ENCODE measurements at places on chromosomes 13 and 19. TPM values are rescaled to one million over a fixed set of nuclear protein-coding genes. Genes with fewer than 3 reads are reported as not detected.

DNA sequence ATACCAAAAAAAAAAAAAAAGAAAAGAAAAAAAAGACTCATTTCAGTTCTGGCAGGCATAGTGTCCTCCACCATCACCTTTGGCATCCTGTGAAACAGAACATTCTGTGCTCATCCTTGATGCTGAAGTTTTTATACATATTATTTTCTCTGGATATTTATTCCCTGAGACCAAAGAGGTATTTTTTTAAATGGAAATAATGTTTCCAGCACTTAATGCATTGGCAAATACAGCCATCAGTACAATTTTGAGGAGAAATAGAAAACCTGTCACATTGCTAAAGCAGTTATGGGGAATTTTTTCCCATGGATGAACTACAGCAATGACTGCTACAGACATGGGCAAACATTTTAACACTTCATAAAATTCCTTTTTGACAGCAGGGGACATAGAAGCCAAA, 312.4 kb downstream of the DNAJC15 start:
- DNase-seq, result no peak

GRCh38 chr19:50772476-50772875, 2.2 kb downstream of the GPR32 start:
- DNase-seq, result no peak

Gene ZNF610
- total RNA-seq, result 2.5 TPM

- DNase-seq, result no peak
Measured at GRCh38 chr13:45142440-45143345, 22.4 kb downstream of the GTF2F2 start.

DNA sequence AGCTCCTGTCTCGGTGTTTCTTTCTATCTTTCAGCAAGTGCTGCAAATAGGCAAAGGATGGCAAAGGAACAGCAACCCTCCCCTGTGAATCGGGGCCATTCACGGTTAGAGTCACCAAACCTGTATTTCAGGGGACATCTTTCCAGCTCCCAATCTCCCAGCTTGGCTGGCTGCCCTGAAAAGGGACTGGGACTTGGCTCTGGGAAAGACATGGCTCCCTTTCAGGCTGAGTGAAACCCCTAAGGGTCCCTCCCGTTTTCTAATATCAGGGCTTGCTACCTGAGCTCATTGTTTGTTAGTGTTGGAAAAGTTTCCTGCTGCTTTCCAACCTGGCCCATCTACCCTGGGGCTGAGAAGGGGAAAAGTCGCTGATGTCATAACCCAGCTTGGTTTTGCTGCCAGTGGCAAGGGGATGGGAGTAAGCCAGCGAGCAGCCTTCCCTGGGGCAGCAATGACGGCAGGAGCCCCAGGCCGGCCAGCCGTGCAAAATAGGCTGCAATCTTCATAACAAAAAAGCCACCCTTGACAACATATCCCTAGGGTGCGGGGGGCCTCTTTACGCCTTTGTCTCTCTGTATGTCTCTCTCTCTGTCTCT, 29.9 kb downstream of the SERP2 start:
- no peak for DNase-seq

Gene DAND5
- not detected for total RNA-seq

- DNase-seq, result no peak
Measured at GRCh38 chr13:106078191-106078590, 457.3 kb downstream of the EFNB2 start.

- no peak for DNase-seq
Measured at GRCh38 chr19:51257471-51257870, 6.6 kb downstream of the SIGLECL1 start.

DNA sequence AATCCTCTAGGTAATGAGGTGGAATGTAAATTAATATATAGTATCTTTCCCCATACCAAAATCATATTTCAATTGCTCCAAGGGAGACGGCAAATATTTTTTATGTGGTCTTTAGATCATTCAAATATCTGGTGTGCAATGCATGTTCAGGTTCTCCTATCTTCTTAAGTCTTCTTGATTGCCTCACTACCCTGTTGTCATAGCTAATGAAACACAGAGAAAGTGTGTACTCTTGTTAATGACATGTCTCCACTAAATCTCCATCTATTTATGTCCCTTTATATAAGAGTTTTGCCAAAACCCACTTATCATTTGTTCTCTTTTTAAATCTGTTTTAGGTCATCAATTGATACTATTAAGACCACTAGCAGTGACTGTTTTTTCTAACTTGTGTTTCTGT, 6.6 kb downstream of the STARD13 start:
- DNase-seq, result no peak

DNA sequence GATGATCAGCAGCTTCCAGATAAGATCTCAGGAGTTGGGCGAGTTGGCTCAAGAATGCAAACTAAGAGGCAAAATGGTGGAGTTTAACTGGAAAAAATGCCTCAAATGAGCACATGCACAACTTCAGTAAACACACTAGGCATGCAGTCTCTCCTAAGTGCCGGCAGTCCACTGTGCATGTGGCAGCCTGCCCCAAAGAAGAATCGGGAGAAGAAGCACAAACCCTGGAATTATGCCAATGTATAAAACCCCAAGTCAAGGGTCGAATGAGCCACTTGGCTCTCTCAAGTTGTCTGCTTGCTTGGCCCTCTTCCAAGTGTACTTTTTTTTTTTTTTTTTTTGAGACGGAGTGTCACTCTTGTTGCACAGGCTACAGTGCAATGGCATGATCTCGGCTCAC, 53.3 kb upstream of the SLITRK1 start:
- no peak for DNase-seq

DNA sequence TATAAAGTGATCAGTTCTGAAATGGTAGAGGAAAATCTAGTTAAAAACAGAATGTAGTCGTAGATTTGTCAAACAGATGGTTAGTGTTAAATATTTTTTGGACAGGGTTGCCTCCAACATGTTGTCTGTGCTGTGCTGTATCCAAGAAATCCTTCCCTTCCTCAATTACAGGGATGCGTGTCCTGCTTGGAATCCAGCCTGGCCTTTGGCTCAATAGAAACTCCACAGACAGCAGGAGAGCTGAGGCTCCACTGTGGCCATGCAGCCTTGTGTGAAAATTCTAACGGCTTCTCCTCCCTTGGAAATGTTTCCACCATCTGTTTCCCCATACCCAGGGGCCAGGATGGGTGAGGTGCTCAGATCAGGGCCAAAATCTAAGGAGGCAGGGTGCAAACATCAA, 67.7 kb upstream of the USP29 start:
- DNase-seq, result no peak

DNA sequence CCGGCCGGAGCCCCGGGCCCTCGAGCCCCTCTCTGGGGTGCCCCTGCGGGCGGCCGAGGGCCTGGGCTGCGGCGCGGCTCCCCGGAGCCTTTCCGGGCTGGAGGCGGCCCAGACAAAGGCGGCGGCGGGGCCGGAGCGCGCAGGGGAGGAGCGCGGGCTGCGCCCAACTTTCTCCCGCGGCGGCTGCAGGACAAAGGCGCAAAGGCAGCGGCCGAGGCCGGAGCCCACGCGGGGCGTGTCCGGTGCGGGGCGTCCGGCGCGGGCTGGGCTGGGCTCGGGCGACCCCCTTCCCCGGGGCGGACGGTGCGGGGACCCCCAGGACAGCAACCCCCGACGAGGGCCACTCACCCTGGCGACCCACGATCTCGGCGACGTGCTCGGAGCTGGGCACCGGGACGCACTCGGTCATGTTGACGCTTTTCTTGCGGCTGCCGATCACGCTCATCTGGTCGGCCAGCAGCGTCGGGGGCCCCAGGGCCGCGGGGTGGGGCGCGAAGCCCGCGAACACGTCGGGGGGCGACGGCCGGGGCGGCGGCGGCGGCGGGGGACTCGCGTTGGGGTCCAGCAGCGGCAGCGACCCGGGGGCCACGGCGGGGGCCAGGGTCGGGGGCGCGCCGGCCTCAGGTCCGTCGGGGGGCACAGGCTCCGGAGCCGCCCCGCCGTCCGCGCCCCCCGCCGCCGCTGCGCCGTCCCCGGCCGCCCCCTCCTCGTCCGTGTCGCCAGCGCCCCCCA, 843 bp downstream of the MEX3D start:
- peak; percentile 52 for DNase-seq

Gene ILF3
- 210 TPM for total RNA-seq

DNA sequence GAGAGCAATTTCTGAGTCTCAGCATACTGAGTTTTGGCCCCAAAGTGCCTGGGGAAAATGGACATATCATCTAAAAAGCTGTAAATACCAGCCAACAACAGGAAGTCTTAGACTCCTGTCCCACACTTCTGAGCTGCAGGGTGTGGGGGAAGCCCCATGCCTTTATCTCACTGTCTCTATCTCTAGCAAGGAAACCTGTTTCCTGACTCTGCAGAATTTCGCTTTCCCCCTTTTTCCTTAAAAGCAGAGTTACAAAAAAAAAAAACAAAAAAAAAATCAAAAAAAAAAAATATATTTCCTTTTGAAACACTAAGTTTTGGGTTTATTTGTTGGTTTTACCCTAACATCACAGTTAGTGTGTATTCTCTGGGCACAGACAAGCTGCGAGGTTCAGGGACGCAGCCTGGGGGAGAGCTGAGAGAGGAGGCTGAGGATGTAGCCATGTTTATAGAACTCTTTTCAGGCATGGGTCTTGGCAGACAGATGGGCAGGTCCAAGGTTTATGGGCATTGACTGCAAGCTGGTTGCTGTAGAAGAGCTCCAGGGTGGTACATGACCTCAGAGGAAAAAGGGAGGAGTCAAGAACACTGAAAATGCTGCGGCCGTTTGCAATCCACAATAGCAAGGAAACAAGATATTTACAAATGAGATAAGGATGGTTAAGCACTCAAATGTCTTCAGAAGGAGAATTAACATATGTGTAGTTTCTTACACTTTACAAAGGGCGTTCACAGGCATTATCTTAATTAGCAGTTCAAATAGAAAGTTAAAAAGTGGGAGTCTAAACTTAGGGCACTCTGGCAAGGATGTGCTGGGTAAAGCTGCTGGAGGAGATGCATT, 4.9 kb downstream of the MBNL2 start:
- peak; percentile 42 for DNase-seq

- DNase-seq, result no peak
Measured at GRCh38 chr19:3443840-3444694, 36.3 kb downstream of the SMIM24 start.

GRCh38 chr19:17519967-17520366, 8.5 kb downstream of the PGLS start:
- DNase-seq, result no peak

GRCh38 chr19:5837761-5838352, 1.6 kb downstream of the FUT6 start:
- no peak for DNase-seq

DNA sequence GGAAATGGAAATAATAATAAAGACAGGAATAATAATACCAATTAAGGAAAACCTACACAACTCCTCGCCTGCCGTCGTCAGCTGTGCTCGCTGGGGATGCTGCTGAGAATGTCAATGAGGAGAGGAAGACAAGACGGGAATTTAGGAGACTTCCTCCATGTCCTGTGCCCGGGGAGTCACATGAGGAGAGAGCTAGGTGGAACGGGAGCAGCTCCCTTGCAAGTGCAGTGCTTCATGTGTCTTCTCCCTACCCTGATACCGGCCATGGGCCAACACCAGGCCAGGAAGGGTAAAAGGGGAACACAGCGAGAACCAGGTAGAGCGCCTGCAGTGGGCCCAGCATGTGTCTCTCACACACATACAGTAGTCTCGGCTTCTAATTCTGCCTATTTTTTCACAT, 11.8 kb downstream of the DOCK9 start:
- DNase-seq, result peak; percentile 71

Gene SHISA7
- total RNA-seq, result not detected

DNA sequence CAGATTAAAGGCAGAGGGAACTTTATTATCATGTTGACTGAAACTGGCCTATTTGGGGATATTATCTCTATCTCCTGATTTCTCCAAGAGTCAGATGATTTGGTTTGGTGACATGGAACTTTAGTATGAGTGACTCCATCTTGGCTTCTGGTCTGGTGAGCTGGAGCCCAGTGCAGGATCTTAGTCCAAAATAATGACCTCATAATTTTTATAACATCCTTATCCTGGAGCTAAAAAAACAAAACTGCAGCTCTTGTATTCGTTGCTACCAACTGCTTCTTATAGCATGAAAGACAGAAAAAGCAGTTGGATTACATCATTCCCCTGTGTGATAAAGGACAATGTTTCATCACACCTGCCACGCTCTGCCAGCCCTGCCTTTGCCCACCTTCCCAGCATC, 39.3 kb upstream of the RNF17 start:
- no peak for DNase-seq

Gene ZNF345
- 0.06 TPM for total RNA-seq

Gene RNF225
- total RNA-seq, result 0.53 TPM

Gene ERVK3-1
- total RNA-seq, result 59.3 TPM

DNA sequence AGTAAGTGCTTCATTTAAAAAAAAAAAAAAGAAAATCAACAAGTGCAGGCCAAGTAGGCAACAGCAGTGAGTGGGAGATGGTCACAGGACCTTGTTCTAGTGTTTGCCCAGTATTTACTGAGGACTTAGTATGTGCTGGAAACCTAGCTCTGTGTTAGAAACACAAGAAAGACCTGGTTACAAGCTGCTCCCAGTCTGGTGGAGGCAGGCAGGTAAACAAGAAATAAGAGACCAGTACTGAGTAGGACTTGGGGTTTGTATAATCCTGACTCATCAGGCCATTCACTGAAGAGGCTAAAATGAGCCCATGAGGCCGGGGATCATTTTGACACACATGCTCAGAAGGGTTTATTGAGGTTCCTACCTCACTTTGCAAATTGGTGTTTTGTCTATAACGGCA, 21.5 kb upstream of the SERPINE3 start:
- no peak for DNase-seq

DNA sequence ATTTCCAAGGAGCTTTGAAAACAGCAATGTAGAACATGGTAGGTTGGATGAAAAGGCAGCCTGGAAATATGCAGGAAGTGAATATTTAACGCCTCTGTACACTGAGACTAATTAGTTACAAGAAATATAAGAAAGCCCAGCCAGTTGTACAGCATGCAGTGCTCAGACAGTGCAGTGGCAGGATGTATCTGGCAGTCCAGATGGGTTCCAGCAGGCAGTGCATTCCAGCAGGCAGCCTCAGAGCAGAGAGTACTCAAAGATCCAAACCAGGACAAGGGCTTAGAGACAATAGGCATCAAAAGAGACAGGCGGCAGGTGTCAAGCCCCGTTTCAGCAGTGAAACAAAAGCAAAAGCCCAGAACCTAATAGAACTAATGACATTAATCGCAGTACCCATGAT, 2776.3 kb downstream of the PCDH9 start:
- DNase-seq, result no peak

- DNase-seq, result no peak
Measured at GRCh38 chr13:76745261-76746200, 140.7 kb downstream of the KCTD12 start.

- DNase-seq, result no peak
Measured at GRCh38 chr19:6494438-6495036, 7.6 kb downstream of the TUBB4A start.

Gene MFSD12
- 132 TPM for total RNA-seq

- DNase-seq, result peak; percentile 73
Measured at GRCh38 chr13:110329258-110329657, 22.2 kb downstream of the COL4A2 start.

Gene NOTCH3
- 33.1 TPM for total RNA-seq

DNA sequence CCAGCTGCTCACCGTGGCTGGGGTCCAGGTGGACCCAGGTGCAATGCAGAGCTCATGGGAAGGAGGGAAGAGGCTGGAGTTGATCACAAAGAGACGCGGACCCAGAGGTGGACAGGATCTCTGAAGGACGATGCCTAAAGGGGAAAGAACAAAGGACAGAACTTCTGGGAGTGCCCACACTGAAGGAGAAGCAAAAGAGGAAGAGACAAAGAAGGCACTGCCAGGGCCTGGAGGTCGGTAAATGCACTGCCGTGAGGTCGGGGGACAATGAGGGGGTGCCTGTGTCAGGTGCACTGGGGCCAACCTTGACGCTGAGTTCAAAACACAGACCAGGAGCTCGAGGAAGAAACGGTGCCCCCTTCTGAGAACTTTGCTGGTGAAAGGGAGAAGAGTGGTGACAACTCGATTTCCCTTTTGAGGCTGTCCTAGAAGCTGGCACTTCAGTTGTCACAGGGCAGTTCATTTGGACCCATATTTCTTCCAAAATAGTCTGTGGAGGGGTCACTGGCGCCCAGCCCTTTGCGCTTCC, 55.6 kb downstream of the GJA3 start:
- no peak for DNase-seq

All from SJSA1 (cell line).